ENCODE measurements at places on chromosomes 7 and 10. TPM values are rescaled to one million over a fixed set of nuclear protein-coding genes. Genes with fewer than 3 reads are reported as not detected.

TFEC gene
- 0.39 TPM for total RNA-seq

TPST1 gene
- total RNA-seq: 61.6 TPM

NXPH1 gene
- 3.0 TPM for total RNA-seq

PRTFDC1 gene
- total RNA-seq: 6.6 TPM

ADGRA1 gene
- 1.9 TPM for total RNA-seq

TCAF2 gene
- total RNA-seq: 2.6 TPM

SFMBT2 gene
- 16.1 TPM for total RNA-seq

FAM24B gene
- 21.6 TPM for total RNA-seq

ASAH2 gene
- 1.9 TPM for total RNA-seq

GCK gene
- total RNA-seq: 0.31 TPM

ARPC1A gene
- 97.3 TPM for total RNA-seq

NEBL gene
- 26.1 TPM for total RNA-seq

HOXA3 gene
- total RNA-seq: 14.8 TPM

PHTF2 gene
- 20.8 TPM for total RNA-seq

SFXN2 gene
- 2.8 TPM for total RNA-seq

C10orf95 gene
- total RNA-seq: 1.4 TPM

ARID5B gene
- 10.8 TPM for total RNA-seq

SP8 gene
- 0.54 TPM for total RNA-seq

BBIP1 gene
- 38.9 TPM for total RNA-seq

IGFBP3 gene
- not detected for total RNA-seq

CRHR2 gene
- total RNA-seq: not detected

GIMAP8 gene
- total RNA-seq: 0.13 TPM

INHBA gene
- total RNA-seq: 3.5 TPM

CYP2C19 gene
- 0.20 TPM for total RNA-seq

JCAD gene
- 29.1 TPM for total RNA-seq

PITX3 gene
- 0.17 TPM for total RNA-seq

OR13A1 gene
- not detected for total RNA-seq

AFAP1L2 gene
- total RNA-seq: 28.6 TPM

CLDN4 gene
- total RNA-seq: 2.7 TPM

FAM25A gene
- not detected for total RNA-seq

TMEM236 gene
- total RNA-seq: 0.39 TPM

SEC61A2 gene
- 39.7 TPM for total RNA-seq

NUTM2E gene
- total RNA-seq: 0.22 TPM

NPFFR1 gene
- 0.19 TPM for total RNA-seq

VENTX gene
- not detected for total RNA-seq

LIPM gene
- total RNA-seq: not detected

RTKN2 gene
- 3.9 TPM for total RNA-seq

SLC16A9 gene
- total RNA-seq: 30.0 TPM

TLX1 gene
- not detected for total RNA-seq

AKR1D1 gene
- total RNA-seq: 0.41 TPM

GJC3 gene
- 0.18 TPM for total RNA-seq

CLCN1 gene
- total RNA-seq: 0.16 TPM

PIP gene
- total RNA-seq: not detected

GPC2 gene
- 103 TPM for total RNA-seq

MKX gene
- total RNA-seq: 30.1 TPM

EBF3 gene
- total RNA-seq: 112 TPM

CALCR gene
- not detected for total RNA-seq

RBP3 gene
- total RNA-seq: 0.10 TPM

ADRB1 gene
- total RNA-seq: 0.22 TPM

LIPK gene
- total RNA-seq: not detected

IFIT2 gene
- 0.64 TPM for total RNA-seq

AKR1C8 gene
- total RNA-seq: 0.16 TPM

FOXP2 gene
- 2.4 TPM for total RNA-seq

Data from motor neuron (in vitro differentiated cells).